Jurkat, Clone E6-1 (cell line): ENCODE measurements at places on chromosomes 13 and 19.

DNA sequence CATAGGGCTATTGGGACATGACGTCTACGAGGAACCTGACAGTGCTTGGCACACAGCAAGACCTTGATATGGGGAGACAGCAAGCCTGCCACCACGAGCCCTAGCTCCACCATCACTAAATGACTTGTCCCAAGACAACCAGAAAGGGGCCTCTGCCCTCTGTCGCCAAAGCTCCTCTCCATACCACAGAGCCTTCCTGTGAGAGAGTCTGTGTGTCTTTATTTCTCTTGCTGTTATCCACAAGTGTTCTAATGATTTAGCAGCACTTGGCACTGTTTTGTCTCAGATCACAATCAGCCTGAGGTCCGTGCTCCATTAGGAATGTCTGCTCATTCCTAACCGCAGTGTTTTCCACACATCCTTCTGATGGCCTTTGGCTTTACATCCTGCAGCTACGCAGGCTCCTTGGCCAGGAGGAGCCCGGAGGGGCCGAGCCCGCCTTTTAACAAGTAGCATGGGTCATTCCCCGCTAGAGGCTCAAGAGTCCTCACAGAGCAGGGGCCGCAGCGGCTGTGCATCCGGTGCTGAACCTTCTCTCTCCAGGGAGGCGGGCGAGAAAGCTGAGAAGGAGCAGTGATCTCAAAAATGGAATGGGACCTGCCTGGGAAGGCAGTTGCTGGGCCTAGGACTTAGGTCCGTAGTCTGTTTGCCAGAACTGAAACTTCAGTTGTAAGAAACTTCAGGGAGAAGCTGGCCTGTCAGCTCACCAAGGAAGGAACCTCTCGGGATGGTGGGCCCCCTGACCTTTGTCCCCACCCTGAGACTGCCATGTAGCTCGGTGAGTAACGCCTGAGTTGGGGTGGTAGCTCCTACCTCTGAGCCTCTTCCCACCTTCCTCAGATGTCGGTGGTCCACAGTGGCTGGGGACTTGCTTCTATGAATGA lies 61.1 kb upstream of the HMGB1 start:
- no peak for DNase-seq

GRCh38 chr19:5309438-5310204 lies 31.0 kb downstream of the PTPRS start:
- no peak for DNase-seq

GRCh38 chr19:10393137-10393536 lies 10.2 kb downstream of the CDC37 start:
- DNase-seq, result no peak

DNA sequence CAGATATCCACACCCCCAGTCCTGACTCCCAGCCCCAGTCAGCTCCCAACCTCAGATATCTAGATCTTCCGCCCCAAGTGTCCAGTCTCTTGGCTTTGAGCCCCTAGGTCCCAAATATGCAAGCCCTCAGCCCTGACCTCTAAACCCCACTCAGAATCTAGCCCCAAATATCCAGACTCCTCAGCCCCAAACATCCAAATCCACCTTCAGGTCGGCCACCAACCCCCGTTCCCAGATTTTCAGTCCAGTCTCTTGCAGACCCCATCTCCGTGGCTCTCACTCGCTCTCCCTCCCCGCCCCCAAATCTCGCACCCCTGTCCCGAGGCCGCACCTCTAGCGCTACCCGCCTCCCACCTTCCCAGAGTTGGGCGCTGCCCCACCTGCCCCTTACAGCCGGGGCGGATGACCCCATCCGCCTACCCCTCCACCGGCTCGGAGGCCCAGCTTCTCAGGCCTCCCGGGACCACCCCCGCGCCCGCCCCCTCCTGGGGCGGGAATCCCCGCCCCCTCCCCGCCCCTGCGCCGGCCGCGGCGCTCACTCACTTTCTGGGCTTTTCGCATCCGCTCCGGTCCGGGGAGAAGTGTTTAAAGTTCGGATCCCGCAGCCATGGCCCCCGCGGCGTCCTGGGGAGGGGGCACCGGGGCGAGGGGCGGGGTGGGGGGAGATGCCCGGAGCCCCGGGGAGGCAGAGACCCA lies 604 bp downstream of the ERFL start:
- DNase-seq, result no peak

DNA sequence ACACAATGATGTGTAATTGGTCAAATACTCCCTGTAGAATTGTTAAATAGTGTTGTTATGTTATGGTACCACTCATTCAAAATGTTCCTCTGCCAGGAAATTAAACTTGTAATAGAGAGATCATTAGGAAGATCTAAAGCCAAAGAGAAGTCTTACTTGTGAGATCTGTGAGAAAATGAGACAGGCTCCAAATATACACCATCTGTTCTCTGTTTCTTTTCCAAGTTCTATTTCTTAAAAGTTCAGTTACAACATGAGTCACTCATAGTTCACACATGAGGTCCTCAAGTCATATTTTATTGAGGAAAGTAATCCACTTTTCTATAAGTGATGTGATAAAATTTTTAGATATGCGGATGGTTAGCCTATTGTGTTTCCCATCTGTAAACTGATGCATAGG lies 1038.1 kb upstream of the PRR20A start:
- DNase-seq, result no peak

DNA sequence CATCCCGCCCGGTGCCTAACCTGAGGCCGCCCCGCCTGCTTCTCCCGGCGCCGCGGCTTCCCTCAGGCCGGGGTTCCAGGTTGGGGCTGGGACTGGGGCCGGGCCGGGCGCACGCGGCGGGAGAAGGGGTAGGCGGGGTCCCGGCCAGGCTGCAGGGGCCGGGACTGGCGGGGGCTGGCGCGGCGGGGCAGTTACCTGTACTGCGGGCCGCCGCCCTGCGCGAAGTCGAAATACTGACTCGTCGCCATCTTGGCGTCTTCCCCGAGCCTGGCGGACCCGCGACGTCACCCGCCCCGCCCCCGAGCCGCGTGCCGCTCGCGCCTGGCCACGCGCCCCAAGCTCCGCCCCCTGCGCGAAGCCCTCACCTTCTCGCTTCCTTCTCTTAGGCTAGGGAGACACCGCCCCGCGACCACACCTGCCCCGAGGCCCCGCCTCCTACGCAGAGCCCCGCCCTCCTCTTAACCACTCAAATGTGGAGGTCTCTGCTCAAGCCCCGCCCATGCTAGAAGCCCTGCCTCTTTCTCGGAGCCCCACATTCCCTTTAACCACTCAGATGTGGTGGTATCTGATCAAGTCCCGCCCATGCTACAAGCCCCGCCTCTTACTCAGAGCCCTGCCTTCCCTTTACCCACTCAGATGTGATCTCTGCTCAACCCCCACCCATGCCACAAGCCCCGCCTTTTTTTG lies at the start of gene ZFR2:
Gene ZFR2 (minus strand): TSS at position 269 of the 687 bp plus-strand sequence. CDS start 21 bp downstream, at position 248.
- DNase-seq, result peak; percentile 6

DNA sequence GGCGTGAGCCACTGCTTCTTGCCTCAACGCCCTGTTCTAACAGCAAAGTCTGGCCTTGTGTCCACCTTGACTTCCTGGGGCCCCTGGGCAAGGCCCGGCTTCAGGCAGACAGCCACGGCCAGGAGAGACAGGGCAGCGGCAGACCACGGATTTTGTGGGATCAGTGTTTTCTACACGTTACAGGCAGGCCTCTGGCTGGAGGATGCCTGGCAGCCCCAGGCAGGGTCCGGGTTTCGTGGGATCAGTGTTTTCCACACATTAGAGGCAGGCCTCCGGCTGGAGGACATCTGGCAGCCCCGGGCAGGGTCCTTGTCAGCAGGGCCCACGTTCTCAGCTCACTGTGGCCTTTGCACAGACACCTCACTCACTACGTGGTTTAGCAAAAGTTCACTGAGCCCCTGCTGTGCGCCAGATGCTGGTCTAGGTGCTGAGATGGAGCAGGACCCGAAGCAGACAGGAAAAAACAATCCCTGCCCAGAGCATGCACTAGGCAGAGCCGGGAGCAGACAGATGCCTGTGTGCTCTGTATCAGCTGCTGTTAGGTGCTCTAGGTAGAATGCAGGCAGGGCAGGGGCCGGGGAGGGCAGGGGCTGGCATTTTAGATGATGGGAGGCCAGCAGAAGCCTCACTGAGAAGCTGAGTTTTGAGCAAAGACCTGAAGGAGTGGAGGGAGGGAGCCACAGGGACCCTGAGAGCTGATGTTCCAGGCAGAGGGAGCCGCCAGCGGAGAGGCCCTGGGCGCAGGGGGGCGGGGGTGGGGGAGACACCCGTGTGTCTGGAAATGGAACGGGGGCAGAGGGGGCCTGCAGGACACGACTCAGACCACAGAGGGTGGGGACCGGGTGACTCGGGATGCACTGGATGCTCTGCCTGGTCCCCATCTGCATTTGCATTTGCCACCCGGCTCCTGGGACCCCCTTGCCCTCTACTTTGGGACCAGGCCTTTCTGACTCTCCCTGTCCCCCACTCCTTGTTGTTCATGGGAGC lies 25.0 kb upstream of the NCCRP1 start:
- DNase-seq, result no peak

DNA sequence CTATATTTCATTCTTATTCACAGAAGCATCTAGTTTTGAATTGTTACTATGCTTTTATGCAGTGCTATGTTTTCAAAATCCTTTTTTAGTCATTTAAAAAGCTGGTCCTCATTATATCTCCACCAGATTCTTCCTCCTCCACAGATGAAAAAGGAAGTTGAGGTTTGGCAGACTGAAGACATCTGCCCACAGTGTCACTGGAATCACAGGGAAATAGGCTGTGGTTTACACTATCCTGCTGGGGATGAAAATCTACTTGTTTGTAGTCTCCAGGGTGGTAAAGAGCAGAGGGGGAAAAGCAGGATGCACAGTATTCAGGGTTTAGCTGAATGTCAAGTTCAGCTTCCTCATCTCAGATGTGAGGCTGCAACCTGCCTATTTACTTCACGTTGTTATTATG lies 351.2 kb downstream of the DNAJC15 start:
- DNase-seq, result peak; percentile 25

DNA sequence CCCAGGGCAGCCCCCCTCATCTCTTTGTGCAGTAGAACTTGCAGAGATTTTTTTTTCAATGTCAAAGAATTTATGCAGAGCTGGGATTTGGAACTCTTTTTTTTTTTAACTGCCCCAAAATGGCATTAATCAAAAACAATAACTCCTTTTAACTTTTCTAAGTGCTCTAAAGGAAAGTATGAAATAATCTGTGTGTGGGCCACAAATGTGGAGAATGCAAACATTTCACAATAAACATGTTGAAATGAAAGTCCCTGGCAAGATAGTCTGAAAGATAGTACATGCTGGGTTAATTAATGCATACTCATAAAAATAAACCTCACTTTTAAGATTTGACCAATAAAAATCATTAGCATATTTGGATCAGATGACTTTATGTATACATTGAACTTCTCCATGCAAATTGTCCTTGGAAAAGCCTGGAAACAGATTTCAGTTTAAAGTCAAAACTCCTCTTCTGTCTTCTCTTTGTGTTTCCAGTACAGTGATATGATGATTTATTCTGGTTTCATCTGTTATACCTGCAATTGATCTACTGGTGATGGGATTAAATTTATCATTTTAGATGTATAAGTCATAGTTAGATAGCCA lies 30.5 kb upstream of the ZNF536 start:
- DNase-seq, result no peak

- no peak for DNase-seq
Measured at GRCh38 chr19:43265664-43266025, 3.7 kb downstream of the PSG9 start.

- DNase-seq, result peak; percentile 10
Measured at GRCh38 chr13:20550799-20551198, 16.2 kb upstream of the IFT88 start.

DNA sequence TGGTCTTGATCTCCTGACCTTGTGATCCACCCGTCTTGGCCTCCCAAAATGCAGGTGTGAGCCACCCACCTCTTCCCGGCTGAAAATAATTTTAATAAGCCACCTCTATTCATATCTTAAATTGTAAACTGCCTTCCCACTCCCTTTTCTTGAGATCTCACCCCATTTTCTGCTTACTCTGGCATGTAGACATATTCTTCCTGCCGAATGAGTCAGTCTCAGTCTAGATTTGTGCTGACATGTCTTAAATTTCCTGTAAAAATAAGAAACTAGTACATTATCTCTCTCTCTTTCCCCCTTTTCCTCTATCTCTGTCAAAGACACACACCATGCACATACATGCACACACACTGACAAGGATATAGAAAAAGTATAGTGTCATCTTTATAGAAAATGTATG lies 60.9 kb downstream of the THSD1 start:
- no peak for DNase-seq

DNA sequence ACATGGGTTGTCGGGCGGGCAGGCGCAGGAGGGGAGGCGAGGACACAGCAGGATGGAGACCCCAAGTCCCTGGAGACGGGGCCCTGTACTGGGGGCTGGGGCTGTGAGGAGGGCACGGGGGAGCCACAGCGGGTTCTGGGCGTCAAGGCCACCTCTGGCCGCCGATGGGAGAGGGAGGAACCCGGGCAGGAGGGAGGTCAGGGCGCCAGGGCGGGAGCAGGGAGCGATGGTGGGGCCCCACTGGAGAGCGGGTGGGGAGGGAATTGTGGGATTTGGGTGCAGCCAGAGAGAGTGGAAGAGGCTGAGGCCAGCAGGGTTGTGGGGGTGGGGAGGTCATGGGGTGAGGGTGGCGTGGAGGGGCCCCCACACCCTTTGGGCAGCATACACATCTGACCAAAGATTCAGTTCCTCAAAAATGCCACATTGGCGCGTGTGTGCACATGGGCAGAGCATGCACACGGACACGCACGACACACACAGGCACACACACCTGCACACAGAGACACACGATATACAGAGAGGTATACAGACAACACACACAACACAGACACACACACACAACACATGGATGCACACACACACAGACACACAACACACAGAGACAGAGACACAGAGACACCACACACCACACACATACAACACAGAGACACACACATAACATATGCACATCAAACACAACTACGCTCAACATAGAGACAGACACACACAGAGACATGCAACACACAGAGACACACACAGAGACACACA lies 54.9 kb downstream of the AP1M1 start:
- no peak for DNase-seq

DNA sequence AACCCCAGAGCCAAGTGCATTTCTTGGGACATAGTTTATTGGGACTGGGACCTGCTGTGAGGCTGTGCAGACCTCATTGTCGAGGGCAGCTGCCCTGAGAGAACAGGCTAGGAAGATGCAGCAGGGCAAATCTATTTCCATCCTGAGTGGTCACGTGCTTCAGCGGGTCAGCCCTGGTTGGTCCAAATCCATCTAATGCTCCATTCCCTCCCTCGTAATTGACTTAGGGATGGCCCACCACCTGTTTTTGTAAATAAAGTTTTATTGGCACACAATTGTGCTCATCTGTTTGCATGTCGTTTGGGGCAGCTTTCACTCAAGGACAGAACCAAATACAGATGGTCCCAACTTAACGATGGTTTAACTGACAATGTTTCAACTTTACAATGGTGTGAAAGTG lies 75.5 kb upstream of the ADGRE5 start:
- DNase-seq, result no peak

- no peak for DNase-seq
Measured at GRCh38 chr13:23750383-23751121, 138.6 kb downstream of the MIPEP start.

- DNase-seq, result no peak
Measured at GRCh38 chr13:24306632-24307031, 2.7 kb upstream of the C1QTNF9 start.

DNA sequence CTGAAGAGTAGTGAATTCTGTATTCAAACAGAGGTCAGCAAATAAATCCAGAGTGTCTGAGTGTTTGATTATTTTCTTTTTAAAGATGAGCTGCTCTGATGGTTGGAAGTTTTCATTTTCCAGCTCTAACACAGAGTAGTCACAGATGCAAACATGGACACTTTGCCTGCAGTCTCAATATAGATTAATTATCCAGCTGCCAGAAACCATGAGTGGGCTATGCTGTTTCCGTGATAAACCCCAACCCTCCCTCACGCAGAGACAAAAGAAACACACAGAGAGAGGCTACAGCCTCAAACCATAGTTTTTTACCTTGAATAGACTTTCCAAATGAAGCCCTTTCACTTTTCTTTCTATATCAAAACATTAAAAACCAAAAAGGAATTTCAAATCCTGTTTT lies 884.7 kb downstream of the DIAPH3 start:
- no peak for DNase-seq
